Cardiac ventricle fibroblast (primary cell): ENCODE measurements at places on chromosomes 5 and 9. TPM values are rescaled to one million over a fixed set of nuclear protein-coding genes. Genes with fewer than 3 reads are reported as not detected.

The PRRT1B gene
- total RNA-seq: not detected in 2 replicates

The PCDHGB5 gene
- total RNA-seq: 32.0 and 38.0 TPM in 2 replicates

The RMI1 gene
- 3.4 and 4.7 TPM in 2 replicates for total RNA-seq

The NRG2 gene
- 0.05 and 0.12 TPM in 2 replicates for total RNA-seq

The SLC1A3 gene
- total RNA-seq: 10.6 and 12.3 TPM in 2 replicates

The ECM2 gene
- total RNA-seq: 39.1 and 50.1 TPM in 2 replicates

The TOR4A gene
- 4.0 and 5.3 TPM in 2 replicates for total RNA-seq

The ANKRD18B gene
- total RNA-seq: not detected in 2 replicates

The IL3 gene
- not detected in 2 replicates for total RNA-seq

The SLC34A3 gene
- total RNA-seq: not detected in 2 replicates

The DAB2 gene
- 134 and 166 TPM in 2 replicates for total RNA-seq

The TYRP1 gene
- total RNA-seq: not detected in 2 replicates

The CTSV gene
- not detected in 2 replicates for total RNA-seq

The DCTN4 gene
- total RNA-seq: 54.2 and 57.0 TPM in 2 replicates

The SLIT3 gene
- 157 and 180 TPM in 2 replicates for total RNA-seq

The CDH9 gene
- total RNA-seq: not detected in 2 replicates

The DEPDC1B gene
- 0.15 and 0.94 TPM in 2 replicates for total RNA-seq
